ENCODE measurements at places on chromosomes 13 and 19.
A peak's percentile ranks its signal among the peaks of the same experiment; 100 is the strongest.

DNA sequence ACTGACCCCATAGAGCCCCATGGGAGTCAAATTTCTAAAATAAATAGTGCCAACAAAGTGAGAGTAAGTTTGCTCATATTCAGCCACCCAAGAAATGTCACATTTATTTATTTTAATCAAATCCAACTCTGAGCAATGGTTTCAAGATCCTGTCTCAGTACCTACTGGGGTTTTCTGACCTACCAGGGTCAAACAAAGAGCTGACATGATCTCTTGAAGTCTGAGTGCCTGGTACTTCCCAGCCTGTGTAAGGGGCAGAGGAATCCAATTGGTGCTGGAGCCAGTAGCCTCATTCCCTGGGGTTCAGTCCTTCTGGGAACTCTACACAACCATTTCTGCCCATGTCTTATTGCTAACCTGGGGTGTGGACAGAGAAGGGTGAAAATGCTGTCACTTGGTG lies 104.6 kb upstream of the SERP2 start:
- no peak for DNase-seq

DNA sequence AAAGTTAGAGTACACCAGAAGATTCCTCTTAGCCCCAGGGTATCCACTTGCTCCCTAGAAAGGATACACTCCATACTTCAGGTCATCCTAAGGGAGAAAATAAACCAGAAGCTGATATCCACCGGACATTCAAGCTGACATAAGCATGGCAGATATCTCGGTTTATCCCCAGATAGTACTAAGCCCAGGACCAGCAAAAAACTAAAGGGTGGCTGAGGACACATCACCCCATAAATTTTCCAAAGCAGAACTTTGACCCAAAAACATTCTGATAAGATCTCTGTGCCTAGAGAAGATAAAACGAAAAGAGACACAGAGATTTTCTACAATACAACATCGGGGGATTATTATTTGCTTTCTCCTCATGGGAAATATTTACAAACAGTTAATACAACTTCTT lies 13.9 kb upstream of the ZNF431 start:
- DNase-seq: no peak

- no peak for DNase-seq
Measured at GRCh38 chr13:34990399-34991214, 48.5 kb downstream of the NBEA start.

- DNase-seq: no peak
Measured at GRCh38 chr13:74346960-74347359, 212.8 kb upstream of the KLF12 start.

DNA sequence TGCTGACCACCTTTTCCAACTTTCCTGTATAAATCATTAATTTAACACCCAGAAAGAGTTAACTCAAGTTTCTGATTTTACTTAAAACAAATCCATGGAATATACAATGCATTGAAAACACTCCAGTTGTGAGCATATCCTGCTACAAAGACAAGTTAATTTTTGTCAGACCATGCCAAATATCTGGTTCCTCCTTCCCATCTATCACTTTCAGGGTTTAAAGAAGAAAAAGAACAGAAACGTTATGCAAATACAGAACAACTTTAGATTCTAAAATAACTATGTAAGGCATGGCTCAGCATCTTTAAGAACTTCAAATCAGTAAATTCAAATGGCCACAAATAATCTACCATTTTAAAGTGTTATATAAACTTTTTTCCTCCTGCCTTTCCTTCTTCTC lies 14.9 kb downstream of the MRPS31 start:
- DNase-seq: no peak

DNA sequence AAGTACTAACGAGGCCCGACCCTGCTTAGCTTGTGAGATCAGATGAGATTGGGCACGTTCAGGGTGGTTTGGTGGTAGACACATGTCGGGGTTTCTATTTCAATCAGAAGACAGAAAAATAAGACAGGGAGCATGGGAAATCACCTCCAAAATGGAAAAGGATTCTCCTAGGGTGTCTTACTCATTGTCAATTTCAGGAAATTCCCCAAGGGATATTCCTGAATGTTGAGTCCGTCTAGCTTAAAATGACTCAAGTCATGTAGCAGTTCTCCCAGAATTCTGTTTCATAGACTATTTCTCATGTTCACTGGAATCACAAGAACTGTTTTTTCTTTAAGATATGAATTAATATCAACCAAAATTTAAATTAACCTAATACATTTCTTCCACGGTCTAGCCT lies 380.1 kb downstream of the EFNB2 start:
- no peak for DNase-seq

- peak; percentile 29 for DNase-seq
Measured at GRCh38 chr19:18373892-18374629, 11.9 kb upstream of the GDF15 start.

DNA sequence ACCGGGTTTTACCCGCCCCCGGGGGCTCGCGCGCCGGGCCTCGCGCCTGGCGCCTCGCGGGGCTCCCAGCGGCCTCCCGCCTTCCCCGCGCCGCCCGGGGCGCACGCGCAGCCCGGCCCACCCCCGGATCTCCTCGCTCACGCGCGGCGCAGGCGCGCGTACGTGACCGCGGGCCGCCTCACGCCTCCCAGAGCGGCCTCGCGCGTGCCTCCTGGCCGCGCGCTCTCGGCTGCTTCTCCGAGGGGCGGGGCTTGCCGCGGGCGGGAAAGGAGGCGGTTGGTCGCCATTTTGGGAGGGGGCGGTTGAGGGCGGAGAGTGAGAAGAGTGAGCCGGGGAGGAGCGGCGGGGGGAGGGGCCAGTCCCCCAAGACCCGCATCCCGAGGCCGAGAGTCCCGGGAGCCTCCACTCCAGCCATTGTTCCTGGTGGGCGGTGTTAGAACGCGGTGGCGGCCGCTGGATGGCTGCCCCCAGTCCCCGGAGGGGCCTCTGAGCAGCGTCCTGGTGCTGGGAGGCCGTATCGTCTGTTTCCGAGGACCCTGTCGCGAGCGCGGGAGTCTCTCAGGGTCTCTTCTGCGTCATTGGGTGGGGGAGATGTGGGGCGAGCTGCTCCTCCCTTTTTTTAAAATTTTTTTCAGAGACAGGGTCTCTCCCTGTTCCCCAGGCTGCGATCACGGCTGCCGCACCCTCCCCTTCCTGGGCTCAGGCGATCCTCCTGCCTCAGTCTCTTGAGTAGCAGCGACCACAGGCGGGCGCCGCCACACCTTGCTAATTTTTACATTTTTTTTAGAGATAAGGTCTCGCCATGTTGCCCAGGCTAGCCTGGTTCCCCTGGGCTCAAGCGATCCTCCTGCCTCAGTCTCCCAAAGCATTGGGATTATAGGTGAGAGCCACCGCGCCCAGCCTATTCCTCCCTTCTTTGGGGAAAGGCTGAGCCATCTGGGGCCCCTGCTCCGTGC lies at the start of gene ZNF541:
ZNF541 (minus strand) TSS at position 78 of the 956 bp plus-strand sequence. CDS start 17,292 bp downstream, outside the sequence.
- DNase-seq: peak; percentile 82

DNA sequence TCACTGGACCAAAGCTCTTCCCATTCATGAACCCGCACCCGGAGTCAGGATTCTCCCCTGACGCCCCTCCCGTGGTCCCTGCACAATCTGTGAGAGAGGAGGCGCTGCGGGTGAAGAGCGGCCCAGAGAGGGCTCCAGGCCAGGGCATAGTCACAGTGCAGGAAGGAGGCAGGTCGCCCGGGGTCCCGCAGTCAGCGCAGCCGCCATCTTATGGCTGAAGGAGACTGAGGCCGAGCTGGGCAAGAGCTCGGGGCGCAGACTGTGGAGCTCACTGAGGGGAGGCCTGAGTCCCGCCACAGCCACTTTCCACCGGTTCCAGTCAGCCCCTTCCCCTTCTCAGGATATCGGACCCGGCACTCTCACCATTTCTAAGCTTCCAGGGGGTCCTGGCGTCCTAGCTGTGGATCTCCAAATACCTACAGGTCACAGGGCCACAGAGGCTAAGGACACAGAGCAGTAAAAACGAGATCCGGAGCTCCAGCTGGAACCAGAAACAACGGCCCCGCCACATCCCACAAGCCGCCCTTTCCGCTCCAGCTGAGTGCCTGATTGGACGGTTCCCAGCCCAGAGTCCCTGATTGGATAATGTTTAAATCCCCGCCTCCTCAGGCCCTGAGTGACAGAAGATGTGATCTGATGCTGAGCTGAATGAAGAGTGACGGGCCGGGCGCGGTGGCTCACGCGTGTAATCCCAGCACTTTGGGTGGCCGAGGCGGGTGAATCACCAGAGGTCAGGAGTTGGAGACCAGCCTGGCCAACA lies at the start of gene ZNF99:
ZNF99 (minus strand) TSS at position 501 of the 760 bp plus-strand sequence; CDS start at position 366, 135 bp downstream.
- DNase-seq: no peak

DNA sequence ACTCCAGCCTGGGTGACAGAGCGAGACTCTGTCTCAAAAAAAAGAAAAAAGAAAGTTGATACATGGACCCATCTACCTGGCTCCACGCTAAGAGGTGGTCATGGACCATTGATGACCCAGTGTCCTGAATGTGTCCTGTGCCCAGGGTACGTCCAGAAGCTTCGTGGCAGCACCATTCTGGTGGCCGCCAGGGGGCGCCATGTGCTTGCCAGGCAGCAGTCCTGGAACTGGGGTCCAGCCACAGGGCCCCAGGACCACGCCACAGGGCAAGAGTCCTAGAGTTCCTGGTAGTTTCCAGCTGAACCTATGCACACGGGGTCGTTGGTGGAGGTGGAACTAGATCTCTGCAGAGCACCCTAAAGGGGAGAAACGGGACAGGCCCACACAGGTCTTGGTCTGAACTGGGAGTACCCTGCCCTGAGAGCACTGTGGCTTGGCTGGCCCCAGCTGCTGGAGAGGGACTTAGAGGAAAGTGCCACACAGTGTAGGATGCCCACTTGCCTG lies 19.9 kb upstream of the FBXO27 start:
- peak; percentile 71 for DNase-seq

- DNase-seq: no peak
Measured at GRCh38 chr13:92259523-92259922, 861.1 kb downstream of the GPC5 start.

DNA sequence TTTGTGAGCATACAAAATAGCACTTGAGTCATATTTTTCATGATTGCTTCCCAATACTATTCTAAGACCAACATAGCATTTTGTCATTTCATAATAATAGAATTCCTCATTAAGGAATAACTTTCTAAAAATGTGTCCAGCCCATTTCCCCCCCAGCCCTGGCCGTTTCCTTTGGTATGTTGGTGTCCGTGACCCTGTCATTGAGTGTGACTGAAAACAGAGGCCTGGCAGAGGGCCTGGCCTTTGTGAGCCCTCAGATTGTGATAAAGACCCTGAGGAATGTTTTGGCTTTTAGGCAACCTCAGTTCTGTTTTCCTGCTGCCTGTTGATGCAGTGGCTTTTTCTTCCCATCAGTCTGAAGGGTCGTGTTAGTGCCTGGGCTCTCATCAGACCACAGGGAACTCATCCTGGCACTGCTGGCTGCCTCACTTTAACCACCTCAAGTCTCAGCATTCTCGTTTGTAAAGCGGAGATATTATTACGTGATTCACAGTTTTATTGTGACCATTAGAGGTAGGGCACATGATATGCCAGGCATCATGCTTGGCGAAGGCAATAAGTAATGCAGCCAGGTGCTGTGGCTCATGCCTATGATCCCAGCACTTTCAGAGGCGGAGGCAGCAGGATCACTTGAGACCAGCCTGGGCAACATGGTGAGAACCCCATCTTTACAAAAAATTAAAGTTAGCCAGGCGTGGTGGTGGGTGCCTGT lies 13.8 kb downstream of the SPINT2 start:
- DNase-seq: no peak

DNA sequence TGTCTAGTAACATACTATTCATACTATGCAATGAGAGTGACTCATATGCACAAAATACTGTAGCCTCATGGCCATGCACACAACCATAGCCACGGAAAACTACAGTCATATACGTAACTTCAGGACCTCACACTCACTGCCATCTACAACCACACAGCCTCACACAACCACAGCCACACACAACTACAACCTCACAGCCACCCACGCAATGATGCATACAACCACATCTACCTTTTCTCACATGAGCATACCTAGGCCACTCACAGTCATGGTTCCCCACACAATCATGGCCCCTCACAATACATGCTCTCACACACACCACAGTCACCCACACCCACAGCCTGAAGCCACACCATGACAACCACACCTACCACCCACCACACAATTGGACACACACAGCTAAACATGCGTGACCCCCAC lies 8.7 kb upstream of the TNFSF14 start:
- DNase-seq: no peak

- no peak for DNase-seq
Measured at GRCh38 chr19:44662691-44663385, 8.4 kb upstream of the CEACAM19 start.

DNA sequence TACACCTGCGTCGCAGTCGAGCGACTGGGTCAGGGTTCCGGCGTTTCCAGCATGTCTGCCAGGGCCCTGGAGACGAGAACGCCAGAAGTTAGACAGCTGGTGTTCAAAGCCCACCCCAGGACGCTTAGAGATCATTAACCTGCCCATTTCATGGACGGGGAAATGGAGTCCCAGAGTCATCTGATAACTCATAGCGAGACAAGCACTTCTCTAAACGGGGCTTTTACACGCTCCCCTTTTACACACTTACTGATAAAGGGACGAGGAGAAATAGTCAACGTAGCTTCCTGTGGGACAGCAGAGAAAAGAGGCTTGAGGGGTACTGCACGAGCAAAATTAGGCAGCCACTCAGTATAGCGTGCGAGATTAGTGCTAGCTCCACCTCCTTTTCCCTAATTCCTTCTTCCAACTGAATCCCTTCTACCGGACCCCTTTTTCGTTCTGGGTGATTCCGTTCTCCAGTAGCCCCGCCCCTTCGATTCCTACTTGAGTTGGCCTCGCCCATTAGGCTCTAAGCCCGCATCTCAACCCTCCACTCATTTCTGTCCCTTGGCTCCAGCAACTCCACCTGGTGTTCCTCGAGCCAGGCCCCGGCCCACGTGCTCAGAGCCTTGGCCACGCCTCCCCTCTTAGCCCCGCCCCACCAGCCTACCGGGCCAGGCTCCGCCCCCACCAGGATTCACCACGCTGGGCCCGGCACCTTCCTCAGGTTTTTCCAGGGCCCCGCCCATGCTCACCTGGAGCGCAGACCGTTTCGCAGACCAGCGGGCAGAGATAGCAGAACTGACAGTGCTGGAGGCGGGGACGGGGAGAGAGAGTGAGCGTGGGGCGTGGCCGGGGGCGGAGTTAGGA lies 3.7 kb downstream of the HRC start:
- peak; percentile 33 for DNase-seq

DNA sequence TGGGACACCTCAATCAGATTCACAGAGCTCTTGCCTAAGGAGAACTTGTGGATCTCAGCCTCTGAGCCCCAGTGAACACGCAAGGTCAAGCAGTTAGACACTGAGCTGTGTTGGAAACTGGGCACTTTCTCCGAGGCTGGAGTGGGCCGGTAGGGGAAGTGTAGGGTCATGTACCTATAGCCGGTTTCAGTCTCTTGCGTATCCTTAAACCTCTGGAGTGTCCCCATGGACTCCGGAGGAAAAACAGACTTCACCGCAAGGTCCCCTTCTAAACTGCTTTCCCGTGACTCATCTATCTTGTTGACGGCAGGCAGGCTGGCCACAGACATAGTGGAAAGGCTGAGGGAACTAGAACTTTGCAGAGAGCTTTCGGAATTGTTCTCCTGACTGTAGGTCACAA lies 11.3 kb downstream of the IQCN start:
- DNase-seq: no peak

DNA sequence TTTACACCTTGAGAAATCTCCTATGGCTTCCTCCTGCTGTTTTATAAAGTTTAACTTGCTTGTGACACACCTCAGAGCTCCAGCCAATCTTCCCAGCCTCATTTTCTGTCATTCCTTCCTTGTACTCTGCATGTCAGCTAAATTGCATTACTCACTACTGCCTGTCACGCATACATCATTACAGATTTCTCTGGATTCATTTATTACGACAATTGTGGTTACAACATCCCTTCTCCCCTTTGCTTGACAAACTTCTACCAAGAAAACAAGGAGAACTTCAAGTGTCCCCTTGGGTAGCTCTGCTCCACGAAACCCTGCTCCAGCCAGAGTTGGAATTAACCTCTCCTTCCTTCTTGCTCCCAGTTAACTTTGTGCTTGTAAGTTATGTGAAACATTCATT lies 22.0 kb upstream of the GPR18 start:
- no peak for DNase-seq
